ENCODE measurements at places on chromosomes 2 and 18.

- DNase-seq, result no peak
These were observed 31.5 kb upstream of the ASNSD1 start for GRCh38 chr2:189629531-189630453.

DNA sequence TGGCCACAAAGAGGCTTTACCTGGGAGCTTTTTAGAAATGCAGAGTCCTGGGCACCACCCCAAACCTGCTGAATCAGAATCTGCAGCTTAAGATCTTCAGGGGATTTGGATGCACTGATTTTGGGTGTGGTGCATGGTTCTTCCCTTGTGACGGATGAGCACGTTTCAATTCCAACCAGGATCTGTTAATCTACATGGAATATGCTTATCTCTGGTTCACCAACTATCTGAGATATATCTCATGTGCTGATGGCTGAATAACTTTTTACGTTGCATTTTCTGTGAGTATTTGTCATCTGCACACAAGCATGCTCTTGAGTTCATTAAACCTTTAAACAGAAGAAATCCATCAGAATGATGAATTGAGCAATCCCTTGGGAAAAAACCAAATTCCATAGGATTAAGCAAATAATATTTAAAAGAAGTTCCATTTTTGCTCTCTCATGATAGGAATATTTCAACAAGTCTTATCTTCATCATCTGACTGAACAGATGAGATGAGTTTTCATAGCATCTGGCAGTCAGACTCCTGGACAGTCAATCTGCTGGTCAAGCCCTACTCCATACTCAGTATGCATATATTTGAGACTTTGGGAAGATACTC lies 120.6 kb downstream of the PLB1 start:
- DNase-seq, result no peak

DNA sequence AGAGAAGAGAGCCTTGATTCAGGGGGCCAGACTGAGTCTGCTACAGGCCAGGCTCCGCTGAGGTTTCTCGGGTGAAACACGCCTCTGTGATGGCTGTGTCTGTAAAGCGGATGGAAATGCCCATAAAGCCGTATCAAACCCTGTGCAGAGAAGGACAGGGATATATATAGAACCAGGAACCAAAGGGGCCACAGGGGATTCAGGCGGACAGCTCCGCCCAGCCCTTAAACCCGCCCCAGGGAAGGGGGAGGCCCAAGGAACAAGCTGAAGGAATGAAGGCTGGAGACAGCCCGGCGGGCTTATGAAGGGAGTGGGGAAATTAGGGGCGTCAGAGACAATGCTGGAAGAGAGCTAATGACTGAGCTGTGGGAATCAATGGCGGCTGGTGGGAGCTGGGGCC lies 42.1 kb downstream of the NHEJ1 start:
- no peak for DNase-seq

GRCh38 chr2:119749477-119750012 lies 10.2 kb upstream of the PTPN4 start:
- DNase-seq, result no peak

- DNase-seq, result no peak
These were observed 13.4 kb downstream of the ALPG start for GRCh38 chr2:232420073-232420454.
